Stimulated activated CD4-positive, alpha-beta T cell treated with anti-CD3 and anti-CD28 coated beads, Interleukin-1b, Interleukin-23, amount 100 ng/mL, for 4 hours (primary cell): ENCODE measurements at places on chromosomes 2 and 18.

GRCh38 chr2:215968499-215968898 lies 44.9 kb downstream of the MREG start:
- no peak for DNase-seq

- no peak for DNase-seq
Observed at GRCh38 chr18:33421225-33421624, 19.3 kb downstream of the CCDC178 start.

- no peak for DNase-seq
Observed at GRCh38 chr18:11004951-11005350, 144.4 kb downstream of the PIEZO2 start.

GRCh38 chr2:49860834-49861233 lies 706.5 kb upstream of the FSHR start:
- no peak for DNase-seq

DNA sequence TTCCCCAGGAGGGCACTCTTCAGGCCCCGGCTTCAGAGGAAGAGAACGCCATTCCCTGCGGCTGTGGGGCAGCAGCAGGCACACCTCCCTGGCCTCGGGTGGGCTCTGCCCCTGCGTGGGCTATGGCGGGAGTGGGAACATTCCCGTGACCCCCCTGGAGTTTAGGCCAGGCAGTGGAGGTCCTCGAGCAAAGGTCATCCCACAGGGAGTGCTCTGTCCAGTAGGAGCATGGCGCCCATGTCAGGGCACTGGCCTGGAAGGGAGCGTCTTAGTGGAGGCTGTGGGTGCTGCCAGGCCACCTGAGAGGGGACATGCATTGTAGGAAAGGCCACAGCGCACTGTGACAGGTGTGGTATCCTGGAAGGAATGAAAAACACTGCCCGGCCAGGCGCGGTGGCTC lies 9.2 kb upstream of the NFATC1 start:
- no peak for DNase-seq

DNA sequence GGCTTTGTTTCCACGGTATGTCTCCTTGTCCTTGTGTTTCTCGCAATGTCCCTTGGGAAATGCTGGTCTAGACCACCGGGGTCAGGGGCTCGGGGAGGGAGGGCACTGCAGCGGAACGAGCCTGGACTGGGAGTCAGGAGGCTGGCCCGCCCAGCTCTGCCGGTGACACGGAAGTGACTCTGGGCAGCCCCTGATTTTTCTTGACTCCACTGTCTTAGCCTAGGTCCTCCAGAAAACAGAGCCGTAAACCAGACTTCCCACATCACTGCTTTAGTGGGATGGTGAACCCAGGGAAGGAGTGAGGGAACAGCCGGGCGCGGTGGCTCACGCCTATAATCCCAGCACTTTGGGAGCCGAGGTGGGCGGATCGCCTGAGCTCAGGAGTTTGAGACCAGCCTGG lies 144.2 kb downstream of the ASB1 start:
- DNase-seq: no peak

DNA sequence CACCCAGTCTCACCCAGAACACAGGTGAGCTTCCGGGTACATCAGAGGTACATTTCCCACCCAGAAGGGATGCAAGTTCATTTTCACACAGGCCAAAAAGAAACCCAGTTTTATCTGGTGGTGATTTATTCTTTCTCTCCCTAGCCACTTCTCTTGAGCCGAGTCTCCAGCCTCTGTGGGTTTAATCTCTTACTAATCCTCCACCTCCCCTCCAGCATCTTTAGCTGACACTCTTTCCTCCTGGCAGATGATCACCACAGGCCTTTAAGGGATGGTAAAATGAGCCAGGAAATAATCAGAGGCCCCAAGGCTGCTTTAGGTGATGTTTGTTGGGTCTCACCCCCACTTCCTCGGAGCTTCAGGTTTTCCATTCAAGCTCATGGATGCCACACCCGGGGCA lies 145.7 kb upstream of the DLX2 start:
- no peak for DNase-seq

DNA sequence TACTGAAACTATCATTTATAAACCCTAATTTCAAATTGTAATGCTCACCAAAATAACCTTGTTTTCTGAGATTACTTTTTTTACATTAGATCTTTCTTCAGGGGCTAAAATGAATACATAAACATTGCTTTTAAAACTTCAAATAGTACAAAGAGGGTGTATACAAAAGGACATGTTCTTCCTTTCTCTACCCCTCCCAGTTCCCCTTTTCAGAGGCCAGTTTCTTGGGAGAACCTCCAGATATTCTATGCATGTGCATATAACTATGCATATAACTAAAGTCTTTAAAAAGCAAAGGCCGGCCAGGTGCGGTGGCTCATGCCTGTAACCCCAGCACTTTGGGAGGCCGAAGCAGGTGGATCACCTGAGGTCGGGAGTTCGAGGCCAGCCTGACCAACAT lies 10.6 kb upstream of the FAM117B start:
- DNase-seq: no peak

DNA sequence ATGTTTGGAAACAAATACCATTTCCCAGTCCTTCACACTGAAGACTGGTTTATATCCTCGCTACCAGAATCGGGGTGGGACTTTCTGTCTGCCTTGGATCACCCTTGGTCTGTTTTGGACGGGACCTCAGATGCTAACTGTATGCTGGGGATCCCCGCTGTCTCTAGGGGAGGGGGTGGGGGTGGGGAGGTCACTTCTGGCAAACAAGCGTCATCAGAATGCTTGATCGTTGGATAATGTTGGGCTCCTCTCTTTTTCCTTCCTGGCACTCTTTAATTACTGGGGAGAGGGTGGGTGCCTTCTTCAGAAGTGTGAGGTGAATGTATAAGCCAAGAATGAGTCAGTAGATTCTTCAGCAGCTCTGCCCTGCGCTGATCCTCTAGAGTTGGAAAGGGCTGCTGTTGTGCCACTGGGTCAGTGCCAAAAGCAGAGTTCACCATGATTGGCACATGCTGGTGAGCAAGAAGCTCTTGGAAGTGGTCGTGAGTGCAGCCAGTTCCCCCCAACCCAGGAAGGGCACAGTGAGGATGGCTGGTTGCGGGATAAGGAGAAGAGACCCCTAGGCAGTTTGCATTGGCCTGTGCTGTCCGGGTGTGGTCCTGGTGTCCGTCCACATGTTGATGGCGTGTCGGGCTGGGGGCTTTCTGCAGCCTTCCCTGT lies 32.2 kb downstream of the DGKD start:
- DNase-seq: no peak

GRCh38 chr2:62578803-62579640 lies 73.0 kb upstream of the TMEM17 start:
- DNase-seq: no peak

DNA sequence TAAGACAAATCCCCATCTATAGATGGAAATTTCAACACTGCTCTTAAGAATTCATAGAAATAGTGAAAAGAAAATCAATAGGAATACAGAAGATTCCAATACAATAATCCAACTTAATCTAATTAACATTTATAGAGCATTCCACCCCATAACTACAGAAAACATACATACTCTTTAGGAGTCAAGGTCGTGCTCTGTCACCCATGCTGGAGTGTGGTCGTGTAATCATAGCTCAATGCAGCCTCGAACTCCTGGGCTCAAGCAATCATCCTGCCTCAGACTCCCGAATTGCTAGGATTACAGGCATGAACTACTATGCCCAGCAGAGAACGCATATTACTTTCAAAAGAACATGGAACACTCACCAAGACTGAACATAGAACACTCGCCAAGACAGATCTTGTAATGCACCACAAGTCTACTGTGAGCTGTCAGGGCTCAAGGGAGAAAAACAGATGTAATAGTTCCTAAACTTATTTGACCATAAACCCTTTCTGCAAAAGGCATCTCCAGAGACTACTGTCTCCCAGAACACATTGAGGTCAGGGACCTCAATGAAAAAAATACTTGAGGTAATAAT lies 14.1 kb downstream of the MEMO1 start:
- no peak for DNase-seq

DNA sequence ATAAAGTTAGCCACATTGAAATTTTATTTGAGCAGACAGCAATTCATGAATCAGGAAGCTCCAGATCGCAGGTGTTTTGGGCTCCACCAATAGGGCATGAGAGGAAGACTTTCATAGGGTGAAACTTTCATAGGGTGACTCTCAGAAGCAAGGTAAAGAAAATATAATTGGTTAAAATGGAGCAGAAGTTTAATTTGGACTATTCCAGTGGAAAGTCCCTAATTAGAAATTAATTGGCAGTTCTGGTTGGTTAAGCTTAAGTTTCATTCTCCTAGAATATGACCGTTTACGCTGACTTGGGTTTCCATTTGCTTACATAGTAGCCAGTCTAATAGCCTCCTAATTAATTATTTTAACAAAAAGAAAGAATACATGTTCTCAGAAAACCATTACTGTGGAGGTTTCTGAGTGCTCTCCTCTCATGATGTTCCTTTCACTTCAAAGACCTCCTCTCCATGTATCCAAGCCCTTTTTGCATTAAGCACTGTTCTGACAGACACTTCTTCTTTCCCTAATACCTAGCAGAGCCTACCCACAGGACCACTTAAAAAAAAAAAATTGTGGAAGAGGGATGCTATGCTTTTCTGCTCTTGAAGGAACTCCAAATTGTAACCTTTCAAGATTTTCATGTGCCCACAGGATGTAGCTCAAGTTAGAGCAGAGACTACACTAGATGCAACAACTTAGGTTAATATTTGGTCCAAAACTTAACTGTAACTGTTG lies 99.1 kb downstream of the MREG start:
- no peak for DNase-seq

DNA sequence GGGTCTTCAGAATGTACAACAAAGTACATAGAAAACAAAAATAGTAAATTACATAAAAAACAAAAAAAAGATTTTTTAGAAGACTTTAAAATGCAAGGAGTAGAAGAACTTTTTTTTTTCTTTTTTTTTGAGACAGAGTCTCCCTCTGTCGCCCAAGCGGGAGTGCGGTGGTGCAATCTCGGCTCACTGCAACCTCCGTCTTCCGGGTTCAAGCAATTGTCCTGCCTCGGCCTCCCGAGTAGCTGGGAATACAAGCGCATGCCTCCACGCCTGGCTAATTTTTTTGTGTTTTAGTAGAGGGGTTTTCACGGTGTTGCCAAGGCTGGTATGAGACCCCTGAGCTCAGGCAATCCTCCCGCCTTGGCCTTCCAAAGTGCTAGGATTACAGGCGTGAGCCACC lies 104.5 kb upstream of the ZC3H15 start:
- no peak for DNase-seq

- DNase-seq: no peak
Observed at GRCh38 chr2:28680657-28681056, 71.0 kb upstream of the PPP1CB start.

DNA sequence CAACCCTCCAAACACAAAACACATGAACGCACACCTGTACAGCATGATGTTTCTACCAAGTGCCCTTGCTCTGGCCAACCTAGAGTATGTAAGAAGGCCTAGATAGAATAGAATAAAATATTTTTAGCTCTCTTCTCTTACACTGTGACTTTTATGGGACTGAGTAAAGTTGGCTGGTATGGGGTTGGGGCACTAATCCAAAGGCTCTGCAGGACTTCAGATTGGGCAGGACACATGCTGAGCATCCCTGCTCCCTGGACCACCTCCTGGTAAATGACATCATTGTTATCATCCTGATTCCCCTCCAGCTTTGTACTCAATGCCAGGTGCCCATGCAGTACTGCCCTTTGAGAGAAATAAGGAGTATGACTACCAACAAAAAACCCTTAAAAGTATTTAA lies 322.2 kb downstream of the SLC8A1 start:
- DNase-seq: no peak
